ENCODE measurements at places on chromosomes 2 and 18. TPM values are rescaled to one million over a fixed set of nuclear protein-coding genes. Genes with fewer than 3 reads are reported as not detected.

FABP1 gene
- not detected for total RNA-seq

C2orf72 gene
- 3.9 TPM for total RNA-seq

RAB3GAP1 gene
- 29.6 TPM for total RNA-seq

GDF7 gene
- 0.06 TPM for total RNA-seq

PLGLB2 gene
- total RNA-seq, result 0.64 TPM

TMEM17 gene
- 2.1 TPM for total RNA-seq

CCDC142 gene
- total RNA-seq, result 18.6 TPM

KYNU gene
- 4.2 TPM for total RNA-seq

ALPP gene
- total RNA-seq, result not detected

ARHGAP28 gene
- total RNA-seq, result 133 TPM

CDH20 gene
- total RNA-seq, result 0.11 TPM

KCNF1 gene
- total RNA-seq, result 15.0 TPM

- DNase-seq, result no peak
Measured at GRCh38 chr2:183284606-183285005, 160.4 kb downstream of the NUP35 start.

- no peak for DNase-seq
Measured at GRCh38 chr2:199449455-199449854, 8.3 kb downstream of the SATB2 start.

GRCh38 chr18:22020127-22020866 lies 149.1 kb upstream of the GATA6 start:
- peak; percentile 67 for DNase-seq

DNA sequence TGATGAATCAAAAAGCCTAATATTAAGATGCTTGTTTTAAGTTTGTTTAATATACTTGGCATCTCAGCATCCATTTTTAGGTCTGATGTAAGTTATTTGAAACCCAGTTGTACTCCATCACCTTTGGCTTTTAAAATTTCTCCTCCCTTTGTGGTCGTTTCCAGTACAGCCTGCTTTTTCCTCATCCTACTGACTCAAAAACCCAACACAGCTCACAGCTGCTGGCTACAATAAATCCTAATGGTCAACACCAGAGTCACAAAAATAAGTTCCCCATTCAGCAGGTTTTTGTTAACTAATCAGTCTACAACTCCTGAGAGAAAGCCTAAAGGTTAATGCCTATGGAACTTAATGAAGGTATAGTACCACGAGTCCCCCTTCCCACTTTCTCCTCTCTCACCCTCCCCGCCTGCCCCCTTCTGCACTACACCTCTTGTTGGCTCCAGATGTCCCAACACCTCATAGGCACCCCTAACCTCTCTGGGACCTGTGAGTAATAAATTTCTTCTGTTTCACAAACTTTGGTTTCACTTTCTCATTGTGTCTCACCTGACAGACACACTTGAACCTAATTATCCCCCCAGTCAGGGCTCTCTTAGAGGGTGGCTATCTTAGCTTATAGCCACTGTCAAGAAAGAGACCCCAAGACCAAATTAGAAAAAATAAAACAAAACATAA lies 148.6 kb downstream of the GALNT1 start:
- no peak for DNase-seq

- DNase-seq, result no peak
Measured at GRCh38 chr18:24602201-24602600, 141.8 kb downstream of the HRH4 start.

DNA sequence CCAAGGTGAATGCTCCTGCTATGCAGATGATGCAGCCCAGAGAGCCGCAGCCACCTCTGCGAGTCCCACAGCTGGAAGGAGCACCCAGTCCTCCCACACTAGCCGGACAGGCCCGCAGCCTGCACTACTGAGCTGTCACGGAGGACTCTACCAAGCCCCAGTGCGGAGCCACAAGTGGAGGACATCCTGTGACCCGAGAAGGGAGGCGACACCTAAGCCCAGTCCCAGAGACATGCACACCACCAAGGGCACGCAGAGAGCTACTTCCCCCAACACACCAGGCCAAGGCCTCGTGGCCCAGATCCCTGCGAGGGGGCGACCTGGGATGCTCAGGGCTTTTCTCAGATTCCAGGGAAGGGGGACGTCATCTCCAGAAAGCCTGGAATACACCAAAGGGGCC lies 12.9 kb downstream of the HS1BP3 start:
- DNase-seq, result no peak

DNA sequence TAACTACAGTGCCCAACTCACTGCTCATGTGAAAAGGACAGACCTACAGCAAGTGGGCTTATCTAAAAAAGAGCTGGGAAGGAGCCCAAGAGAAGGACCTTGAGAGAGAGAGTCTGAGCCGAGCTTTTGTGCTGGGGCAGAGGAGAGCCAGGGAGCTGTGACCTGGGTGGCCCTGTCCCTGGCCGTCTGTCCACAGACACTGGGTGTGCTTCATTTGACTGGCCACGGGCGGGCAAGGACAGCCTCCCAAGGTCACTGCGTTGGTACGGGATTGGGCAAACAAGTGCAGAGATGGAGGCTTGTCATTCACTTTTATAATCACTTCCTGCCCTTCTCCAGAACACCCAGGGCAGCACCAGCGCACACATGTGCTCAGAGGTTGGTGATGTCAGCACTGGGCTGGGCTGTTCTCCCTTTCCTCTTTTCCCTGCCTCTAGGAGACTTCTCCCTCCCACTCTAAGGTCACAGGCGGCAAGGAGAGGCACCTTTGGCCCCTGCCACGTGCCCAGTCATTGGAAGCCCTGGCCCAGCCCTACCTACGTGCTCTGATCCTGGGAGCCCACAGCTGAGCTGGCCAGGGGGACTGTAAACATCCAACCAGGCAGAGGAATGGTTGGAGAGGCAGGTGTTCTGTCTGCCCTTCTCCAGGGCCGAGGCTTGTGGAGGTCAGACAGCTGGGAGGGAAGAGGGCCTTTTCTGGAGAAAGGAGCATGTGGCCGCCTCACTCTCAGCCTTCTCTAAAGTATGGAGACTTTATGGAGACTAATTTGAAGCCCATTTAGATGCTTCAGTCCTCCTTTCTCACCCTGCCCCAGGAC lies 6.4 kb upstream of the PSD4 start:
- DNase-seq, result no peak

- DNase-seq, result no peak
Measured at GRCh38 chr2:29443151-29443550, 327.9 kb downstream of the CLIP4 start.

- DNase-seq, result peak; percentile 40
Measured at GRCh38 chr2:98912957-98913915, 22.8 kb downstream of the CRACDL start.

DNA sequence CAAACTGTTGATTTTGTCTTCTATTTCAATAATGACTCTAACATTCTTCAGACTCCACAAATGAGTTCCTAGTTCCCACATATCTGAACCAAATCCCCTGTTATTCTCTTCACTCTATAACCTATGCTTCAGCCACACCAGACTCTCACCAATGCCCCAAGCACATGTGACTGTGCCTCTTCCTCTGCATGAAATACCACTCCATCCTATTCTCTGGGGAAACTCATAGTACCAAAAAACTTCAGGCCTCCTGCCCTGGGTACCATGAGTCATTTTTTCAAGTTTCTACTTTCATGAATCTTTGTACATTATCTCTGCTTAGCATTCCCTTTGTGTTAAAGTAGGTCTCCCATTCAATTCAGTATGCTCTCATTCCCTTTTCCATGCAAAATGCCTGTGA lies 353.2 kb downstream of the ZEB2 start:
- no peak for DNase-seq

- DNase-seq, result no peak
Measured at GRCh38 chr18:11981192-11981542, at the start of gene IMPA2. IMPA2 (plus strand) TSS chr18:11981507; CDS start chr18:11981670, 163 bp downstream.

- peak; percentile 20 for DNase-seq
Measured at GRCh38 chr2:126766295-126766968, 110.5 kb downstream of the GYPC start.

DNA sequence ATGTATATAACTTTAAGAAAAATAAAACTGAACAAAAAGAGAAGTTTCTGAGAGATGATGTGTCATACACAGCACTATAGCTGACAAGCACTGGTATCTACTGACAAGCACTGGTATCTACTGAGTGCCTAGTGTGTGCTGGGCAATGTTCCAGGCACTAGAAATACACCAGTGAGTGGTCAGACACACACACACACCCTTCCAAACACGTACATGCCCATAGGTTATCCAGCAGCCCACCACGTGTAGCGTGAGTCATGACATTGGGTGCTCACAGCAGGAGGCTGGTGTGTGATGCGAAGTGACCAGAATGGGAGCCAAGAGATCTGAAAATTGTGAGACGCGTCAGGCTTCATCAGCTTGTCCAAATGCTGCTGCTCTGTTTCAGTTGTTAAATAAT lies 12.2 kb upstream of the GNAL start:
- DNase-seq, result peak; percentile 28

DNA sequence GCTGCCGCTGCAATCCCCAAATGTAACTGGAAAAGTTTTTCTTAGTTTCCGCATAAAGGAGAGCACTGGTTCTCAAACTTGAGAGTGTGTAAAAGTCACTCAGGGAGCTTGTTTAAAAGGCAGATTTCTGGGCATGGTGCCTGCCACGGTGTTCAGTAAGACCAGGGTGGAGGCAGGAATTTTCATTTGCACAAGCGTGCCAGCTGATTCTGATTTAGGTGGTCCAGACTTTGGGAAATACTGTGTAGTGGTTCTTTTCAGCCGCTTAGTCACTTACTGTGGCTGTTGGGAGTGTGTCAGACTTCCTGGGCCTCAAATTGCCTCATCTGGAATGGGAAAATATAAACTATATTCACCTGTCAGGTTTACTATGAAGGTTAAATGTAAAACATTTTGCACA lies 788 bp downstream of the ARMC9 start:
- DNase-seq, result no peak

DNA sequence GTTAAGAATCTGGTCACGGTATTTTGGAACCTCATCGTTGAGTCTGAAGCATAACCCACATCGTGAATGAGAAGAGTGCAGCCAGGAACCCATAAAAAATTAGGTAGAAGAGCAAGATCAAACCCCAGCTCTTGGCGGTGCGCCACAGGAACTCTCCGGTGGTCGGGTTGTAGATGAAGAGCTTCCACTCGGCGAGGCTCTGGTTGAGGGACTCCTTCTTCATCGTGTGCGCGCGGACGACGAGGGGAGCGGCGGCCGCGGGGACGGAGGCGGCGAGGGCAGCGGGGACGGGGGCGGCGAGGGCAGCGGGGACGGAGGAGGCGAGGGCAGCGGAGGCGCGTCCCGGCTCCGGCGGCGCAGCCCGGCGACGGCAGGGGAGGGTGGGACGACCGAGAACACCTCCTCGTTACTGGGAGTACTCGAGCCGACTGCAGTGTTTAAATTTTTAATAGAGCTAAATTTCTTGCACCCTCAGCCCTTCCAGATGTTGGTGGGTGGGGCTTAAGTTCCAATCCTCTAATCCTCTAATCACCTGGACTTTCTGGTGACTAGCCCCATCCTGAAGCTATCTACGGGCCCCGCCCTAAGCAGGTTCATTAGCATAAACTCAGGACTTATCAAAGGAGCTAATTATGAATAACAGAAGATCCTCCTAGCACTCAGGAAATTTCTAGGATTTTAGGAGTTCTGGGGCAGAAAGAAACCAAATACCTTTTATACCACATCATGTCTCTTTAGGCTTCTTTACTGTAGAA lies 20.4 kb upstream of the PAPOLG start:
- DNase-seq, result peak; percentile 77

DNA sequence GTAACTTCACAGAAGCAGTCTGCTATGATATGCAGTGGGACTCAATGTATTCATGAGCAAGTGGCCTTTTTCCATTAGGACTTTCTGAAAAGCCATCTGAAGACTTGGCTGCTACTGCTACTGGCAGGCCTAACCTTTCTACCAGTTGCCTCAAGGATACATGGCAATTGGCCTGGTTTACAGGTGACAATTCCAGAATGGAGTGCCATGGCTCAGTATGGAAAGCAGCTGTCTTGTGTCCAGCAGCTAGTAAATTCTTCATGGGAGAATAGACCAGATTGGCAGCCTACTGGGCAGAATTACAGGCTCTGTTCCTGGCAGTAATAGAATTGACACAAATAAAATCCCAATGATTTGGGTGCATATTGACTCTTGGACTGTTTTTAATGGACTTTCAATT lies 12.6 kb upstream of the TMX3 start:
- DNase-seq, result no peak

DNA sequence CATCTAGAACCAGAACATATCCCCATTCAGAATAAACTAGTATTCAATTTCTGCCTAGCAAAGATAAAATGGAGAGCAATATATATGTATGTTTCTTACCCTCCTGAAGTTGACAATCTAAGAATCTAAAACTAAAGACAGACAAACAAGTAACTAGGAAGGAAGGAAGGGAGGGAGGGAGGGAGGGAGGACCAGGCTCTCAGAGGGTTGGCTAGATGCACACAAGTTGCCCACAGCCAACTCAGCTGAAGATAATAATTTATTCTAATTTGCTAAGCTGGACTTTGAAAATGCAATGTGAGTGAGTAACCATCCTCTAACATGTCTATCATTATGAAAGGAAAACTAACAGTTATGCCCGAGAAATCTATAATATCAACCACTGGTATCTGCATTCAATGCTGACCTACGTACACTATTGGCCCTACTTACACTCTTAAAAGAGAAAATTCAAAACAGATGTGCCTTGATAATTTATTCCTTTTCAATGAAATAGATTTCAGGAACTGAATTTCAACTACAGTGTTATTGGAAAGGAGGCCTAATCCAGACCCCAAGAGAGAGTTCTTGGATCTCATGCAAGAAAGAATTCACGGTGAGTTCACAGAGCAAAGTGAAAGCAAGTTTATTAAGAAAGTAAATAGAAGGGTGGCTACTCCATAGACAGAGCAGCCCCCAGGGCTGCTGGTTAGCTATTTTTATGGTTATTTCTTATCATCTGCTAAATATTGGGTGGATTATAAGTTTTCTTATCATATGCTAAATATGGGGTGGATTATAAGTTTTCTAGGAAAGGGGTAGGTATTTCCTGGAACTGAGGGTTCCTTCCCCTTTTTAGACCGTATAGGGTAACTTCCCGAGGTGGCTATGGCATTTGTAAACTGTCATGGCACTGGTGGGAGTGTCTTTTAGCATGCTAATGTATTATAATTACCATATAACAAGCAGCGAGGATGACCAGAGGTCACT lies 288.5 kb upstream of the SLC39A10 start:
- DNase-seq, result no peak

DNA sequence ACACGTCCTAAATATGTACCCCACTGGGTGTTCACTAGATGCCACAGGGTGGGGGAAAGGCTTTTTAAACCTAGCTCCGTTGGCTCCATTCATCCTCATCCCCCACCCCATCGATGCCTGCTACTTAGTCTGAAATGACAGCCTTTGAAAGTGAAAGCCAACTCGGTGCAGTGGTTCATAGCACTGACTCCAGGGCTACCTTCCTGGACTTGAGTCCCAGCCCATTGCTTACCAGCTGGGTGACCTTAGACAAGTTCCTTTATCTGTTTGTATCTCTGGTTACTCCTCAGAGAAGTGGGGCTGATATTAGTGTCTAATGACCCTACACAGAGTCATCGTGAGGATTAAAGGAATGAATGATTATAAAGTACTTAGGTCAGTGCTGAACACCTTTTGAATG lies 24.4 kb downstream of the EHD3 start:
- no peak for DNase-seq

- no peak for DNase-seq
Measured at GRCh38 chr2:219629976-219630695, 2.7 kb downstream of the SLC4A3 start.

- DNase-seq, result no peak
Measured at GRCh38 chr2:106931717-106932335, 45.9 kb upstream of the ST6GAL2 start.

Measured in endodermal cell (in vitro differentiated cells).